SJSA1 (cell line): ENCODE measurements at places on chromosomes 6 and 20. TPM values are rescaled to one million over a fixed set of nuclear protein-coding genes. Genes with fewer than 3 reads are reported as not detected.

DNA sequence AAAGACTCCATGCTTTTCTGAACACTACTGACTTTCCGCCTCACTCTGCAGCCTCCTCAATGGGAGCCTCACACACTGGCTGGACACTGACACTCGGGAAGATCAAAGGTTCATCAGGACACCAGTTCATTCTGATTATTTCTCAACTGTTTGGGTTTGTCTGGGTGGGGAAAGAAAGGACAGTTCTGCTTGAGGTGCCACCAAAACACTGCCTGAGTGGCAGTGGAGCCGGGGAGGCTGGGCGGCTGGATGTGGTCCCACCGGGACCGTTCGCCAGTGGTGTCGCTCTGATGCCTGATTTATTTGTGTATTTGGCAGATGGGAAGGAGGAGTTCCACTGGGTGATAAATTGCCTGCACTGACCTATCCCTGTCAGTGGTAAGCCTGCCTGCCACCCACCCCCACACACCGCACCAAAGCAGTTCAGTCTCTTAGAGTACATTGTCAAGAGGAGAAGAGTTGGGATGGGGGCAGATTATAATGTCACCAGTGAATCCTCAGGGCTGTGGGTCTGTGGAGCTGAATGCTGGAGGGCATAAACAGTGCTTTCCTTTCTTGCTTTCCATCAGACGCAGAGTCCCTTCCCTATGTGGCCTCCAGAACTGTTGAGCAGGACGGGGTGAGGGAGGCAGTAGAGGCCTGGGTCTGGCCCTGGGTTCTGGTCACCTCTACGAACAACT, 49.8 kb downstream of the EDN1 start:
- peaks cover 59% of the 10 kb centered on the region for H3K4me1 ChIP-seq
- no peaks in the 10 kb centered on the region for H3K27me3 ChIP-seq
- no peak for DNase-seq
- H3K27ac ChIP-seq = no peak overlapping the region

- H3K27me3 ChIP-seq = no peaks in the 10 kb centered on the region
- H3K4me3 ChIP-seq = no peak overlapping the region
- no peaks in the 10 kb centered on the region for H3K4me1 ChIP-seq
- DNase-seq = no peak
These were observed 51.9 kb downstream of the B4GALT5 start for GRCh38 chr20:49661560-49662329.

DNA sequence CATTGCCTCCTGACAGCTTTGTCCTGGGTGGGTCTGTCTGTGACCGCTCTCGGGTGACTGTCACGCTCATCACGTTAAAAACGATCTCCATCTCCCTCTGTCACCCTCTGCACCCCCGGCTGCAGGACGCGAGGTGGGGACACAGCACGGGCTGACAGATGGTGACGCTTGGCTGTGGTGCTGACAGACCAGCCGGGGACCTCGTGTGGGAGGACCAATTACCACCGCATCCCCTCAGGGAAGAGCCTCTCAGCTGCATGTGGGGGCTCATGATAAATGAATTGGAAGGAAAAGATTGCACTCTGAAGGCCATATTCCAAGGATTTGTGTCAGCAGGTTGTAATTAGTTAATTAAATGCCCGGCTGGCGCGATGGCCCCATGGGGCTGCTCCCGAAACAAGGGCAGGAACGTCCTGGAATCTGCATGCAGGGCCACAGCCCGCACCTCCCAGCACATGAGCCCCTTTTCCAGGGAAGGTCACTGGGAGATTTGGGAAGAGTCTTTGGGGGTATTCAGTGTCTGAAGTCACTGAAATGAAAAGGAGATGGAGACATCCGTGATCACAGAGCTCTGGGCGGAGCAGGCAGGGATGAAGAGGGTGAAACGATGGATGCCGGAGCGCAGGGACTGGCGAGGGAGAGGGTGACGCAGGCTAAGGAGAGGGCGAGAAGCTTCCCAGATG, 87.1 kb downstream of the ERMARD start:
- H3K27me3 ChIP-seq = no peaks in the 10 kb centered on the region
- no peak overlapping the region for H3K27ac ChIP-seq
- no peak overlapping the region for H3K4me3 ChIP-seq

DNA sequence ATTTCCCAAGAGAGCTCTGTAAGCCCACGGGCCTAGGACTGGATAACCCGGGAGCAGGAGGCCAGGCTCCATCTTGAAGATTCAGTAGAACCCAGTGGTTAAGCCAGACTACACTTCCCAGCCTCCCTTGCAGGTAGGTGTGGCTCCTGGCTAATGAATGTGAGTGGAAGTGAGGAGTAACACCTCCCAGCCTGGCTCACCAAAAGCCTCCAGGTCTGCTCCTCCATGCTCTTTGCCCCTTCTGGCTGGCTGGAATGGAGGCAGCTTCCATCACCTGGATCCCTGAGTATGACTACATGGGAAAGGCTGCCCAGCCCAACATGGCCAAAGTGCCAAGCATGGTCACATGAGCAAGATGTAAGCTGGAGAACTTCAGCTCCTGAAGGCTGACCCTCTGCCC, 9.7 kb downstream of the LRRN4 start:
- H3K27ac ChIP-seq = no peak overlapping the region
- no peak overlapping the region for H3K4me3 ChIP-seq
- DNase-seq = no peak
- H3K4me1 ChIP-seq = no peaks in the 10 kb centered on the region

DNA sequence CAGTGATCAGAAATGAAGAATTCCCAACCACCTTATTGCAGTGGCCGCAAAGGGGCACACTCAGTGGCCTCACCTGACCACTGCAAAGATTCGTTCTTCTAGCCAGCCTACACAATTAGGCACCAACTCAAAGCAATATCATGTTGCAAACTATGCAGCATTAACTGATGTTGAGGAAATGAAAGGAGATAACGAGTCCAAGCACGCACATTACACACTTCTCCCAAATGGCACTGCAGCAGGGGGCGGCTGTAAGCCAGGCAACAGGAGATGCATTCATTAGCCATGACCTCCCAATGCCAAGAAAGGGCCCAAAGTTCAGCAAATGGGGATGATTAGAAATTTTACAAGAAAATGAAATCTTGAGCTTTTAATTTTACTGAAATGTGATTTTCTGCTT, 39.3 kb downstream of the ATXN1 start:
- H3K4me1 ChIP-seq = peaks cover 55% of the 10 kb centered on the region
- no peaks in the 10 kb centered on the region for H3K27me3 ChIP-seq
- H3K27ac ChIP-seq = no peak overlapping the region
- H3K4me3 ChIP-seq = no peak overlapping the region
- H3K36me3 ChIP-seq = peaks cover 3% of the 10 kb centered on the region; the same call in 1 of the 2 replicates

GRCh38 chr6:85911067-85911466, 268.4 kb upstream of the SYNCRIP start:
- no peaks in the 10 kb centered on the region for H3K36me3 ChIP-seq
- no peak overlapping the region for H3K27ac ChIP-seq
- no peak for DNase-seq
- 0 out of 2 replicates have a peak, but pooled peaks cover 4% of the 10 kb centered on the region for H3K27me3 ChIP-seq
- no peaks in the 10 kb centered on the region for H3K4me1 ChIP-seq
- H3K4me3 ChIP-seq = no peak overlapping the region

DNA sequence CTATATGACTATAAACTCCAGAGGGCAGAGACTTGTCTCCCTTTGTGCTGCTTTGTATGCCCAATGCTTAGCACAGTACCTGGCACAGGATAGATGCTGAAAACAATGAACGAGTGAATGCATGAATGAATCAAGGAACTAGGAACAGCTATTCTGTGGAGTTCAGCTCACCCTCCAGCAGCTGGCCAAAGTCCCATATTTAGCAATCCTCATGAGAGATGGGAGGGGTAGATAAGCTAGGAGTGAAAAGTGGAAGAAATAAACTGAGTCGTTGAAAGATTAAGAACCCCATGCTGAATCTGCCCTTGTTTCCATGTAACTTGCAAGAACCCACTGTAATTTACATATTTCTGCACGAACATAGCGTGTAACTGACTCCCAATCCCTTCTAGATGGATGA, 106.5 kb downstream of the MAFB start:
- H3K4me1 ChIP-seq = no peaks in the 10 kb centered on the region
- DNase-seq = no peak
- H3K27me3 ChIP-seq = no peaks in the 10 kb centered on the region

DNA sequence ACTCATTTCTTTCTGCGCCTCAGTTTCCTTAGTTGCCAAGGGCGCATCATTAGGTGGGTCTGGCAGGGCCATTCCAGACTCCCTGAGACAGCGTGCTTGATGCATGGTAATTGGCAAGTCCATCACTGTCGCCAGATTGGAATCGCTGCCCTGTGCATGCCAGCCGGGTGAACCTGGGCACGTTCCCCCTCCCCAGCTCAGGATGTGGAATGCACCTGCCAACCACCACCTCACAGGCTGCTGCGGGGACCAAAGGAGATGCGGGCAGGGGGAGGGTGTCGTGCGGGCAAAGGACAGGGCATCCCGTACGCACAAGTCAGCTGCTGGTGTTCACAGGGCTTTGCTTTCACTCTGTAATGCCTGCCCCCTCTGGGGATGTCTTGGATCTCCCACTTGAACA, 36.4 kb upstream of the PMEPA1 start:
- H3K4me3 ChIP-seq = no peak overlapping the region
- no peaks in the 10 kb centered on the region for H3K36me3 ChIP-seq
- DNase-seq = no peak
- H3K27me3 ChIP-seq = no peaks in the 10 kb centered on the region
- peaks cover 20% of the 10 kb centered on the region for H3K4me1 ChIP-seq

DNA sequence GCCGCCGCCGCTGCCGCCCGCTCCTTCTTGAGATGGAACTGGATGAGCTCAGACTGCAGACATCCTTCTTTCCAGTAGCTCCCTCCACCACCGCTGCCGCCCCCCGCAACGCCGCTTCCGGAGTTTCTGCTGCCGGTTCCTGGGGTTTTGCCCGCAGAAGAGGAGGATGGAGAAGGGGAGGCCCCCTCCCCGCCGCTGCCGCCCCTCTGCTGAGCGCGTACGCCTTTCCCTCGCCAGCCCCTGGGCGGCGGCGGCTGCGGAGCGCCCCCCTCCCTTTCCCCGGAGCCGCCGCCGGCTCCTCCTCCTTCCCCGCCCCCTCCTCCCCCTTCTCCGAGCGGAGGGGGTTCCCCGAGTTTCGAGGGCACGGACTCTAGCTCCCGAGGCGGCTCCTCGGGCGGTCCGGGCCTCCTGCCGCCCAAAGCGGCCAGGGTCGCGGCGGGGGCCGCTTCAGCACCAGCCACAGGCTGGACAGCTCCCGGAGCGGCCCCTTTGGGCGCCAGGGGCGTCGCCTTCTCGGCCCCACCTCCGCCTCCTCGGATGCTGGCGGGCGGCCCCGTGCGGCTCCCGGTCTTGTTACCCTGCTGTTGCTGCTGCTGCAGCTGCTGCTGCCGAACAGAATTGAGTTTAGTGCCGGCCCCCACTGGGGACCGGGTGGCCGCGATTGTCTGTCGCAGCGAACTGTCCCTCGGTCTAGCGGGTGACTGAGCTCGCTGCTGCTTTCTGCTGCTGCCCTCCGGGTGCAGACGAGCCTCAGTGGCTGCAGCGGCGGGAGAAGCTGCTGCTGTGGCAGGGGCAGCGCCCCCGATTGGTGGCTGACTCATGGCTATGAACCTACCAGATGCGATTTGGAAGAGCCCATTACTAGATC, 3.1 kb downstream of the MTCL3 start:
- H3K27me3 ChIP-seq = no peaks in the 10 kb centered on the region
- H3K27ac ChIP-seq = peak overlapping the region; percentile 17
- peak overlapping the region; percentile 72 for H3K4me3 ChIP-seq
- H3K4me1 ChIP-seq = peaks cover 27% of the 10 kb centered on the region
- H3K36me3 ChIP-seq = peaks cover 31% of the 10 kb centered on the region

The GPSM3 gene
- total RNA-seq = 15.3 and 16.2 TPM in 2 replicates

The POM121L2 gene
- total RNA-seq = not detected in 2 replicates

The TRIM10 gene
- total RNA-seq = not detected in 2 replicates

The TNNC2 gene
- not detected in 2 replicates for total RNA-seq

The FLRT3 gene
- total RNA-seq = 1.3 and 2.6 TPM in 2 replicates

The TAAR2 gene
- not detected in 2 replicates for total RNA-seq
